Pulmonary artery endothelial cell (primary cell): ENCODE measurements at places on chromosomes 7 and 10.

DNA sequence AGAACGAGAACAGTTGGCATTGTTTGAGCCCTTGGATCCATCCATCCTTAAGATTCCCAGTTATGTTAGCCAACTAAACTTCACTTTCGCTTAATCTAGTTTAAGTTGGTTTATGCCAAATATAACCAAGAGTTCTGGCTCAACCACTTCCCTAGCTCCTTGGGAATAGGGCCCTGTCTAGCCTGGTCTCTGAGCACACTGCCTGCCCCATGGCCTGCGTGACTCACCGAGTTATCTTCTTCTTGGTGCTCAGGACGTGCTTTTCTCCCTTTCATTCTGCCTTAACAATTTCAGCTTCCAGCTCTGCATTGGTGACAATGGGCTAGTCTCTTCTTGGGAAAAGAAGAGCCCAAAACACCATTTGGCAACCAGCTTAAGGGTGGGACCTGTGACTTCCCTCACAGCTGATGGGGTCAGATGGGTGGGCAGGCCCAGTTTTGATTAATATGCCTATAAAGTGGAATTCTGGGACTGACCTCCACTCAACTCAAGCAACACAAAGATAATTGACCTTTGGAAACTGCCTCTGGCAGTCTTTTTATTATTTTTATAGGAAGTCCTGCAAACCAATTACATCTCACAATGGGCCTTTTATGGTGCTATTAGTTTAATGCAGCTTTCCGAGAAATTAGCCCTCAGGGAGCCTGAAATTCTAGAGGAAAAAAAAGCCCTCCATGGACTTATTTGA is 126.4 kb downstream of the CFAP58 start:
- DNase-seq: no peak

- DNase-seq: no peak
Observed at GRCh38 chr10:93921338-93921737, 27.6 kb downstream of the SLC35G1 start.

- no peak for DNase-seq
Observed at GRCh38 chr7:40808378-40808942, 673.7 kb downstream of the SUGCT start.

- DNase-seq: no peak
Observed at GRCh38 chr7:139271718-139272628, 40.9 kb downstream of the UBN2 start.

DNA sequence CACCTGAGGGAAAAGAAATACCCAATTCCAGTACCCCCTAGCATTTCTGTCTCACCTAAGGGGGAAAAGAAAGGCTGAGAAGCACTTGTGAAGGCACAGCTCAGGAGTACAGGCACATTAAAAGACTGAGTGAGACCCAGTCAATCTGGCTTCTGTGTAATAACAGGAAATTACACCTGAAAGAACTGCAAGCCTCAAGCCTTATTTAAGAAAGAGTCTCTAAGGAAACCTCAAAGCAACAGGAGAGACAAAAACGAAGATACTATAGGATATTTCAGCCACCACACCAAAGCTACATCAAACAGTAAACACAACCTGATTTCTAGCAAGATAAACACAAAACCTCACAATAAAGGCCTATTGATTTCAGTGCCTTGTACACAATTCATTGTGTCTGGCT is 69.6 kb upstream of the CDK1 start:
- no peak for DNase-seq

- no peak for DNase-seq
Observed at GRCh38 chr10:5604961-5605360, 61.4 kb downstream of the ASB13 start.

- no peak for DNase-seq
Observed at GRCh38 chr7:100119970-100120732, 717 bp downstream of the CNPY4 start.

DNA sequence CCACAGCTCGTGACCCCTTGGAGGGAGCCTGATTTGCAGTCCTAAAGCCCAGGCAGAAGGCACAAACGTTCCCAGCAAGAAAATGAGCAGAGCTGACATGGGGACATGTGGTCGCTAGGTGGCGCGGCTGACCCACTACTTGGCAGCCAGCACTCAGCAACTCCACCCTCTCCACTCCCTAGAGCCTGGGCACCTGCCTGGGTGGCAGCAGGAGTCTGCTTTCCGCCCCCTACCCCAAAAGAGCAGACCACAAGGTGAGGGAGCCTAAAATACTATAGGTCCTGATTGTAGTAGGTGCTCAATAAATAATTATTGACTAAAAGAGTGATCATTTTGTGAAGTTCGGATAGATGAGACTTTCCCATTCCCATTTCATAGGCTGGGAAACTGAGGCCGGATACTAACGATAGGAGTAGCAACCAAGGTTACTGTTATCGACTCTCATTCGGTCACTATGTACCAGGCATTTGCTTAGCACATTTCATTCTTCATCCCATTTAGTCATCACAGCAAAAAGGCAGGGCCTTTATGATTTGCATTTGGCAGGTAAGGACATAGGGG is 57.4 kb downstream of the NEUROG3 start:
- peak; percentile 29 for DNase-seq

- DNase-seq: no peak
Observed at GRCh38 chr7:96273716-96274115, 48.2 kb downstream of the SLC25A13 start.

DNA sequence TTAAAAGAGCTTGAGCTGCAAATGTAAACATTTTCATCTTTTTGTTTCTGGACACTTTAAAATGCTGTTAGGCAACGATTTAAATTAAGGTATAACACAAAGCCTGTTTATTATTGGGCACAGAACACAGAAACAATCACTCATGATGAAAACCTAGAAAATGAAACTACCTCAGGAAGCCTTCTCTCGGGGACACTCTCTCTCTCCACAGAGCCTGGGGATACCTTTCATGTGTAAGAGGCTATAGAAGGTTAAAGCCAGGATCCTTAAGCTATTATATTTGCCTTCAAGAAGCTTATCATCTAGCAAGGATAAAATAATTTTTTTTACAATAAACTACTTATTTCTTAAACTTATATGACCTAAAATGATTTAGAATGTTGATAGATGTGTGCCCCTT is 194.1 kb downstream of the SKAP2 start:
- no peak for DNase-seq

- no peak for DNase-seq
Observed at GRCh38 chr10:98408799-98409198, 6.2 kb downstream of the PYROXD2 start.

DNA sequence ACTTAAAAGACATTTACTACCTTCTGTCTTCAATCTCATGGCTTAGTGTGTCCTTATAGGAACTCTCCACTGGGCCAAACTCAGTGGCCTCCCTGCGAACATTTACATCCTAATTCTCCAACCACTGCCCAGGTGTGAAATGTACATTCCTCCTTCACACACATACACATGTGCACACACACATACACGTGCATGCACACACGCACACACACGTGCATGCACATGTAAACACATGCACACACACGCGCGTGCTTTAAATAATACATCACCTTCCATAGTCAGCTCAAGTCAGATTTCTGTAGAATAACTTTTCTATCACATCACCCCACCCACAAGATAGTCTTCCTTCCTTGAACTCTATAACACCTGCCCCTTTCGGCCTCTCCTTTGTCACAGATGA is 216.5 kb downstream of the TMEM178B start:
- no peak for DNase-seq

DNA sequence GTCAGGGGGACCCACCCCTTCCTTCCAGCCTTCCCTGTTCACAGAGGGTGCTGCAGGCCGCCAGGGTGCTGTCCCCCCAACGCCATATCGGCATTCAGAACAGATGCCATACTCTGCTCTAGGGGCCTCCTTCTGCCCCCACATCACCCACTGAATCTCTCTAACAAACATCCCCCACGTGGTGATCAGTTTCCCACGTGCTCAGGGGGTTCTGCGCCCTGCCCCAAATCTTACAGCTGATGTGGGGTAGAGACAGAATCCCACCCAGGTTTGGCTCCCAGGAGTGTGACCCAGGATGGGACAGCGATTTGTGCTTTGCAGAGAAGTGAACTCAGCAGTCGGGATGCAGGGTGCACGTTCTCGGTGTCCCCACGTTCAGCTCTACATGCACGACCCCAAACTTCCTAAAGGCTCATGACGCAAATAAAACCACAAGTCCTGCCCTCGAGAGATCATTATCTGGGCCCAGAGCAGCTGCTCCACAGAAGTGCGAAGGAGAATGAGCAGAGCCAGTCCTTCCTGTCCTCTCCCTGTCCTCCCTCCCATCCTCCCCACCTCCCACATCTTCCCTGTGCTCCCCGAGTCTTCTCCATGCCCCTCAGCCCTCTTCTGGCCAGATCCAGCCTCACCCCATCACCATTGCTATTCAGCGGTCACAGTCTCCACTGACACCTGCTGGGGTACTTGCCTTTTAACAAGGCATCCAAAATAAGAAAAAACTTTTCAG is 423.4 kb downstream of the DNAJB6 start:
- DNase-seq: no peak

DNA sequence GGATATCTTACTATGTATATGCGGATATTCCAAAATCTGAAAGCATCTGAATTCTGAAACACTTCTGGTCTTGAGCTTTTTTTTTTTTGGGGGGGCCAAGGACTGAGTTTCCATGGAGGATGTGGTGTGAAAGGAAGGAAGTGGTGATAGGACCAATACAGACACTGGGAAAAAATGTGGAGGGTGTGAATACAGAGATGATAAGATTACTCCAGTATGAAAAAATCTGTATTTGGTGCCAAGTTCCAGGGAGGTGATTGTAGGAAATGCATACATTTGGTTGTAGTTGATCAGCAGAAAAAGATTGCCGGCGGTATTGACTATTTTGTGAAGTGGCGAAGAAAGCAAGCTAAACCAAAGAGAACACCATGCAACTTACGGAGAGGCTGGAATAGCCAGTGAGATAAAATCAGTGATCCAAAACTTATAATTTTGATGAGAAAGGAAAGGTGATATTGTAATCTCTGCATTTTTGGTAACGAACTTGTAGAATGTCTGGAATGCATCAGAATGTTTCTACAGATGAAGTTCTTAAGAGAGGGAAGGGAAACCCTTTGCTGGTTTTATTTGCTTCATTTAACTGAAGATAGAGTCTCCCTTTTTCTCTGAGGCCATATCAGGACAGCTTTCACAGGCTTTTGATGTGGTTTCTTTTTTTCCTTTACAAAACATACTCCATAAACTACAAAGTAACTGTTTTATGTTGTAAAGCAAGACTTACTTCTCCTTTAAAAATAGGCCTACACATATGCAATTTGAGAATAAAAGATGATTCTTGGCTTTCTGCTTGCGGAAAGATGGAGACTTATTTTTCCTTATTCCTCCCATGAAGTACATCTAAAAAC is 6.0 kb downstream of the WDR37 start:
- peak; percentile 68 for DNase-seq

DNA sequence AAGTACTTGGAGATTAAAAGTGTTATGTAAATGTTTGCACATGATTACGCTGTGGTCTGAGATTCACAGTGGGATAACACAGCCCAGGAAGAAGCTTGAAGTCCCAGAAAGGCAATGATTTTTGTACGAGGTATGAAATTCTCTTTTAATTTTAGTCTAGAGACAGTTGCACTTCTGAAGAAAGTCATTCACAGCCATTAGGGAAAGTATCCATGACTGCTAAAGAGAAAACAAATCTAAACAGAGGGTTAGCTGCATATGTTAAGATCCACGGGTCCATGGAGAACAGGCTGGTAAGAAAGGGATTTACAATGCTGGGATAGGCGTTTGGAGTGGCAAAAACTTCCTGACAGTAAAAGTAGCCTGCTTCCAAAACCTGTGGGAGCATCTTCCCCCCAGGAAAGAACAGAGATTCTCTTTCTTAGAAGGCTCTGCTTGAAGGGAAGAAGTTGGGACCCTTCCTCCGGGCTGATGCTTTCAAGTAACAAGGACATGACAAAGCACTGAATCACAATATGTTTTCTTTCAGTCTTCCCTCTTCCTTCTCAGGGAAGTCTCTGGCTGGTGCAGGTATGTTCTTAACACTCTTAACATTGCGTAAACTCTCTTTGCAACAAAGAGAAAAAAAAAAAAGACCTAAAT is 220.8 kb upstream of the CELF2 start:
- DNase-seq: no peak

DNA sequence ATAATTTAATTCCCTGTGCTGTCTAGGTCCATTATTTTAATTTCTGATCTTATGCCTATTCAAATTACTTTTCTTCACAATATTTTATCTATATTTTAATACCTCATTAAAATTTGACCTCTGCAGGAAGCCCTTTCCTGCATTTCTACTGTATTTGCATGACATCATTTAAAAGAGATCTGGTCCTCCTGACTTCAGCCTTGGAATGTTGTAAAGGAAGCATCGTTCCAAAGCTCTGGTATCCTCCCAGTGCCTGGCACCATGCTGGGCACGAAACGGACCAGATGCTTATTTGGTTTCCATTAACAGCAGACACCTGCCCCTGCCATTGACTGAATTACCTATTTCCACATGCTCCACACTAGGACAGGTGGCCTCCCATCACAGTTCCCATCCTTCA is 247.5 kb downstream of the KLF6 start:
- no peak for DNase-seq

DNA sequence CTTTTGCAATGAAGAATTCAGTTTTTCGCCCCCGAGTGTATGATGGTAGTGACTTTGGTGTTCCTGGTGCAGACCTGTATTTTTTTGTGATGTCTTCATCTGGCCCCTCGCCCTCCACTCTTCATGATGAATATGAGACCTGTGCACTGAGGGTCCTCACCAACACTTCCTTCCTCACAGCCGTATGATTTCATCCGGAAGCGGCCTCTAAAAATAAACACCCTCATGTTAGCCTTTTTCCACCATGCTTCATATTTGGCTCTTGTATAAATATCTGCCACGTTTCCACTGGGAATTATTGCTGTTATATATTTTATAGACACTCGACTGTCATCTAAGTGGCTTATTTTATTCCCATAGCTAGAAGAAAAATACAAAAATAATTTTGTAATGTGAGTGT is 160.4 kb downstream of the MGMT start:
- DNase-seq: no peak

DNA sequence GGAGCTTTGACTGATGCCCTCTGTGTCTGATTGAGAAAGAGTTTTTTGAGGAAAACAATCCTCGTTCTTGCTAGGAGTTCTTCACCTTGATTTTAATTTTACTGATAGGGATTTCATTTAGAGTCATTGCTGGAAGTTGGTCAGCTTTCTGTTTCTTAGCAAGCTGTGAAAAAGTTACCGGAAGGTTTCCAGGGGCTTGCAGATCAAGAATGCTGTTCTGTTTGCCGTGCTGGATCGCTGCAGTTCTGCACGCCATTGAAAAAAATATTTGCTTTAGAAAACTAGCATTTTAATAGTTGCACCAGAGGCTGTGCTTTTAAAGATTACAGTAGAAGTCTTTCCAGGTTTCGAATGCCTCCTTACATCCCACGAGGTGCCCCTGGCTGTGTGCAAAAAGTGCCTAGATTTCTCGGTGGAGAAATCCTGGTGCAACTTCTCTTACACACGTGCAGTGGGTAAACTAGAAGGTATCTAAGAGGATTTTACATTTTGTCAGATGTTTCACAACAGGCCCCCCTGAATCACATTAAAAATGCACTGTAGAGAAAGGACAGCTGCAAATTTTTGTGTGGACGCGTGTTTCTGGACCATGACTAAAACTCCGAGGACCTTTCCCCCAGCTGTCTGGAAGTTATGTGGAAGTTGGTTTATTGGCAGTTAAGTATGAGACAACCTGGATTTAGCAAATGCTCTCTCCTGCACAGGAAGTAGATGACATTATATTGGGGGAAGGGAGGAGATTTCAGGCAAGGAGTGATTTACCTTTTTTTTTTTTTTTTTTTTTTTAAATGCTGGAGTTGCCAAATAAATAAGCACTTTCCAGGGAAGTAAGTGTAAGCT is 5.8 kb downstream of the TCF7L2 start:
- DNase-seq: no peak

GRCh38 chr10:4699950-4700730 is 125.9 kb upstream of the AKR1E2 start:
- no peak for DNase-seq

- DNase-seq: no peak
Observed at GRCh38 chr7:19707240-19707639, 1.6 kb downstream of the POLR1F start.
